GM23248 (cell line): ENCODE measurements at places on chromosomes 7 and 10.
A peak's percentile ranks its signal among the peaks of the same experiment; 100 is the strongest.

- no peak for DNase-seq
Observed at GRCh38 chr7:30996256-30996655, 32.5 kb downstream of the GHRHR start.

GRCh38 chr7:19296617-19297016 is 151.4 kb upstream of the FERD3L start:
- DNase-seq: no peak

DNA sequence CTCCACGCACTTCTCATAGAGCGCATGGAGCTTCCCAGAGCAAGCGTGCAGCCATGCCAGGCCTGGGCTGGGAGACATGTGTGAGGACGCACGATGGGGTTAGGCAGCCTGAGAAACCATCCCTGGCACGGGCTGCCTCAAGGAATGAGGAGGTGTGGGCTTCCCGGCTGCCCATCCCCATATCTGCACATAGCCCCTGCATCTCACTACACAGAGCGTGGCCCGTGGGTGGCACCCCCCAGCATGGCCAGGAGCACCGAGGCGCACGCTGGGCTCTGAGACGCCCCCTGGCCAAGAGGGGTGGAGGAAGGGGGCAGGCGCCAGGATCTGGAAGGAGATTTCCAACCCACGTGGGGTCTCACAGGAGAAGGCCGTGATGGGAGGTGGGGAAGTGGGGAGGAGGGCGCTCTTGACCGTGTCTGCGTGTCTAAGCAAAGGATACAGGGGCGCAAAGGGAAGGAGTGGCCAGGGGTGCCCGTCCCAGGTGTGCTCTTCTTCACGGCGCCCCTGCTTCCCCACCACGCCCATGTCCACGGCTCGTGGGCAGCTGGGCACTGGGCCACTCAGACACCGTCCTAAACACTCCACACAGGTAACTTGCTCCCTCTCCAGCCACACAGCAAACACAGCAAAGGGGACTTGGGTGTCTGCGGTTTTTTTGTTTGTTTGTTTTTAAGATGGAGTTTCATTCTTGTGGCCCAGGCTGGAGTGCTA is 340.5 kb downstream of the PTPRN2 start:
- no peak for DNase-seq

DNA sequence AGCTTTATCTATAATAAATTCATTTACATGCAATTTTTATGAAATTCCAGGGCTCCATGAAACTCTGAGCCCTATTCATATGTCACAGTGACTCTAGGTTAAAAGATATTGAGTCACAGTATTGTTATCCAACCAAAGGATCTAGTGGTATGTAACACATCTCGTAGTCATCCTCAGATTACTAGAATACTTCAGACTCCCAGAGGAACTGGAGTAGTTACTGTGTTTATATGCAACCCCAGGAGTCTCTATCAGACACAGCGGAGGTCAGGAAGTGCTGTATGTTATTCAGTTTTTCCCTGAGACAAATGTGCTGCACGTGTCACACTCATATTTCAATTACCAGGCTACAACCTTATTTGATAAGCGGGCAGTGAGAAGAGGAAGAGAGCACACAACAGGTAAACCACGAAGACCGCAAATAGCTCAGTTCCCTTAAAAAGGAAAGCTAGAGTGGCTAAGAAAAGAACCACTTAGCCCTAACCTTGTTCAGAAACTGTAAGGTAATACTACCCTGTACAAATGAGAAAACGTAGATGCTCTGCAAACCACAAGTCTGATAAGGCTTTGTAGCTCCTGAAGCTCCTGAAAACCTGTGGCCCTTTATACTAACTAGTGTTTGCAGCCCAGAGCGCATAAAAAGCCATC is 114.0 kb upstream of the CNTNAP2 start:
- DNase-seq: no peak

DNA sequence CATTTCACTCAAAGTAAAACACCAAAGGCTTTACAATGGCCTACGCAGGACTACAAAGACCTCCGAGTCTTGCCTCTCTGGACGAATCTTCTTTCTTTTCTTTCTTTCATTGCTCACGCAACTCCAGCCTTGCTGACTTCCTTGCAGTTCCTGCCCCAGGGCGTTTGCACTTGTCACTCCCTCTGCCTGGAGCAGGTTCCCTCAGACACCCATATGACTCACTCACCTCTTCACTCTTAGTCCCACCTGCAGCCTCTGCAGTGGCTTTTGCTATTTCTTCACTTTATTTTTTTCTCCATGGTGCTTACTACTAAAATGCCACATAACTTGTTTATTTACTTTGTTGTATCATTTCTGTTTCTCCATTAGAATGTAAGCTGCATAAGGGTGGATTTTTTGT is 33.1 kb downstream of the GHRHR start:
- DNase-seq: no peak

GRCh38 chr7:141497391-141497790 is 53.8 kb upstream of the AGK start:
- no peak for DNase-seq

- no peak for DNase-seq
Observed at GRCh38 chr7:103343332-103343731, 1.2 kb downstream of the DNAJC2 start.

DNA sequence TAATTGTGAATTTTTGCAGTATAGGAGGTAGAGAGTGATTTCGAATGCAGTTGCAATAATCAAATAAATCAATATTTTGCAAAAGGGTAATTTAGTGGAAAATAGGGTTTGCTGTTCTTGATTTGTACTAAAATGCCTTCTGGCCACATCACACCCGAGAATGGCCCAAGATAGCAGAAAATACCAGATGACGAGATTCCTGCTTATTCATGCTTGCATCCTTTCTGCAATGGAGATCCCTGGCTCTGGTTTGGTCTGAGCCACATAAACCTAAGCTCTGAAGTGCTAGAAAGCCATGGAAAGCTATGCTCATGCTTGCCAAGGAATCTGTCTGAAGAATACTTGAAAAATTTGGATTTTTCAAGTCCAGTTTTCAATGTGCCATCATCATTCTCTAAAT is 634.2 kb upstream of the COBL start:
- no peak for DNase-seq

- DNase-seq: no peak
Observed at GRCh38 chr7:26978146-26978545, 113.8 kb upstream of the SKAP2 start.

GRCh38 chr10:21069929-21070700 is 173.0 kb upstream of the NEBL start:
- DNase-seq: no peak

DNA sequence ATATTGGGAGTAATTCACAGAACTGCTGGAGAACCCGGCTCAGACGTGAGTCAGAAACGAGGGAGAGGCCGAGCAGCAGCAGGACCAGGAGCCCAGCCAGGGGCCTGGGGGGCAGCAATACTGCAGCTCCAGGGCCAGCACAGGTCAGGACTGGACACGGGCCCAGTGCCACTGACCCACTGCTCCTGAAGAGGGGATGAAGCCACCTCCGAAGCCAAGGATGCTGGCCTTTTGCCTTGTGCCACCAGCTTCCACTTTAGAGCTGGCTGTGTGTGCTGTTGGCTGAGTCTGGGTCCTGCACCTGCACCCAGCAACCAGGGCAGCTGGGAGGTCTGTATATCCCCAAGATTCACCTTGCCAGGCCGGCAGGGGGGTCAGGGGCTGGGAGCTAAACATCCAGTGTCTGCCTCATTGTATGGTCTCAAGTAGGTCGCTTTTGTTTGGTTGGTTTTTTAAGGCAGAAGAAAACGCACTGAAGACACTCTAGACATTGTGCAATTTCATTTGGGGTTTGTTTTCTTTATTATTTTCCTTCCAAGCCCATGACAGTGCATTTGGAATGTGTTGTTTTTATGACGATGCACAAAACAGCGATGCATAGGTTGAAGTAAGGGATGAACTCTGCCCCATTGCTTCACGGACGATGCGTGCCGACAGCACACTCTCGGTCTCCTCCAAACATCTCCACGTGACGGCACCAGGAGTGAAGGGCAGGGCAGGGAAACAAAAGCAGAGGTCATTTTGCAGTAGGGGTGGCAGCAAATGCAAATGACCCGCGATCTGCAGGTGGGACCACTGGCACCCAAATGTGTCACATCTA is 27.7 kb upstream of the INSIG1 start:
- no peak for DNase-seq

- DNase-seq: peak; percentile 27
Observed at GRCh38 chr7:157474685-157475084, 137.9 kb downstream of the DNAJB6 start.

DNA sequence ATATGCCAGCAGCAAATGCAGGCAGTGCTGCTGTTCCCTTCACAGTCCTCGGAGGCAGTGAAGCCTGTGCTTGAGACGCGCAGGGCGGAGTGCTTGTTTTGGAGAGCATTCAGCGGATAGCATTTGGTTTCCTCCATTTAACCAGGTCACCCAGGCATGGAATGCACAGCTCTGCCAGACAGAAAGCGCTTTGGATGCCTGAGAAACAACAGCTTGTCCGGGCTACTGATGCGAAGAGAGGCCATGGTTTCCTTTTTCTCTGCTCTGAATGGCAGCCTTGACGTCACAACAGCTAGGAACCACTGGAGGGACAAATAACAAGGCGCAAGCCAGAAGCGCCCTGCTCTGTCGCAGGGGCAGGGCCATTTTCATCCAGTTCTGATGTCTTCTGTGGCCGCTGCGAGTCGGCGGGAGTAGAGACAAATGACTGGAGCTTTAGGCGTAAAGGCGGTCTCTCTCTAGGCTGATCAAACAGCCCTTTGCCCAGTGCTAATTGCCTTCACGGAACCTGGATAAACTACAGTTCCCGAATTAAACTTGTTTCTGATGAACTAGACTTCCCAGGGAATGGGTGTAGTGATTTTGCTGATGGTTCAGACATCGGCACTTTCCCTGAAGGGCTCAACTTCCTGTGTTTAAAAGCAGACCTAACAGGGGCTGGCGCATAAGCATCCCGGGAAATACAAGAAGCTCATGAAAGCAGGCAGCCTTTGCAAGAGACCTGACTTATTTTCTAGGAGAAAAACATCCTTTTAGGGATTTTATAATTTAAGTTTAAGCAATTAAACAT is 187.6 kb upstream of the KLF14 start:
- peak; percentile 80 for DNase-seq

GRCh38 chr10:113234481-113234880 is 284.4 kb downstream of the TCF7L2 start:
- DNase-seq: no peak

GRCh38 chr7:45237788-45238461 is 80.3 kb downstream of the RAMP3 start:
- no peak for DNase-seq

GRCh38 chr7:46660402-46660980 is 739.4 kb upstream of the IGFBP3 start:
- peak; percentile 57 for DNase-seq

GRCh38 chr7:40133561-40134427 is 628 bp downstream of the MPLKIP start:
- DNase-seq: peak; percentile 57

DNA sequence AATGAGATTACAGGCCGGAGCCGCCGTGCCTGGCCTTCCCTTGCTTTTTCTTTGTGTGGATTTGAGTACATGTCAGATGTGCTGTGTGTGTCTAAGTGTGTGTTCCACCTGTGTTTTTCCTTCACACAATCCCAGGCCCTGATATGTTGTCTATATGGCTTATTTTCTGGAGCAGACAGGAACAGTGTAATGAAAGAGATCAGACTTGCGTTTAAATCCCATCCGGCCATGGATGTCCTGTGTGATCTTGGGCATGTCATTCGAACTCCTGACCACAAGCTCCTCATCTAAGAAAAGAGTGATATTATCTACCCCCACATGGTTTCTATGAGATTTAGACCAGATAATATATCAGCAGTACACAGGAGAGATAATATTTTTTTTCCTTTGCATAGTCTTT is 37.2 kb downstream of the APBB1IP start:
- no peak for DNase-seq

- no peak for DNase-seq
Observed at GRCh38 chr7:150849204-150849775, 3.0 kb upstream of the AOC1 start.

- no peak for DNase-seq
Observed at GRCh38 chr7:23960361-23960760, 250.3 kb downstream of the STK31 start.

DNA sequence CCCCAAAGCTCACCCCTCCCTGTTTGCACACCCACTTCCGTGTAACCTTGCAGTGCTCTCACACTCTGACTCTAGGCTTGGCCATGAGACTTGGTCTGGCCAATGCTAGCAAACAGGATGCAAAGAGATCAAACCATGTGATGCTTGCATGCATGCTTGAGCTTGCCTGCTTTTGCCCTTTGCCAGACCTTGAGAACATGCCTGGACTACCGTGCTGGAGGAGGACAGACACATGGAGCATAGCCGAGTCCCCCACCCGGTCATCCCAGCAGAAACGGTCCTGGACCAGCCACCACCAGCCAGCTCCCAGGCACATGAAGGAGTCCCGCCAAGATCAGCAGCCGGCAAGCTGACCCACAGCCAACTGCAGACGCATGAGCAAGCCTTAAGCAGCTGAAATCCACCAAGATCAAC is 23.4 kb downstream of the PYROXD2 start:
- DNase-seq: peak; percentile 73

- no peak for DNase-seq
Observed at GRCh38 chr7:157402388-157402703, 65.5 kb downstream of the DNAJB6 start.

GRCh38 chr10:119346095-119346832 is 138.9 kb downstream of the GRK5 start:
- no peak for DNase-seq

DNA sequence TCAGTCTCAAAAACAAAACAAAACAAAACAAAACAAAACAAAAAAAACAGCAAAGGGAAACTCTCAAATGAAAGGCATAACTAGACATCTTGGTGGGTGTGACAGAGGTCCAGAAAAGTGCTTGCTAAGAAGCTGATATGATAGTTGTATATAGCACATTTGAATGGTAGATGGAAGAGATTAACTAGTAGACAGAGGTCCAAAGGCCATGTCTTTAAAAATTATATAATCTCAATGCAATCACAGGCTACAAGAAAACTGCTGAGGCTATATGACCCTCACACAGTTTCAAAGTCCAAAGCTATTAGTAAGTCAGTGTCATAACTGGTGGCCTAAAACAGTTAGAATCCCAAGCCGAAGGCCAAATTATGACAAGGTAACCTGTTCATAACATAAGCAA is 15.6 kb upstream of the CUBN start:
- DNase-seq: no peak

DNA sequence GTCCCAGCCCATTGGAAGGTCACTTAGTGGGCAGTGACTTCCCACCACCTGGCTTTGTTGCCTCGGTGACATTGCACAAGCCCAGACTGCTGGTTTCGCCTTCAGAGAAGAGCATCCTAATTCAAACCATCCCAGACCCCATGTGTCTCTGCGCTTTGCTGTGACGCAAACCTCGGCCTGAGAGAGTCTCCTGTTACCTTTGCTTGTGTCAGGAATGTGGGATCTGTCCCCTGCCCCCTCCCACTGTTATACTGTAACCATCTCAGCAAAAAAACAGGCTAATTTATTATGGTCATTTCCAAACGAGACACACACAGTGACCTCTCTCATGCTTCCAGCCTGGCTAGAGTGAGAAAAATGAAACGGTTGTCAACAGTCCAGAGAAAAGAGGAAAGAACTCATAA is 25.0 kb upstream of the AQP1 start:
- peak; percentile 48 for DNase-seq

GRCh38 chr10:113137941-113138685 is 188.1 kb downstream of the TCF7L2 start:
- no peak for DNase-seq
